Activated CD4-positive, CD25-positive, alpha-beta regulatory T cell treated with anti-CD3 and anti-CD28 coated beads, Interleukin-2, amount 50 U/mL, for 72 hours (primary cell): ENCODE measurements at places on chromosomes 7 and 10.

DNA sequence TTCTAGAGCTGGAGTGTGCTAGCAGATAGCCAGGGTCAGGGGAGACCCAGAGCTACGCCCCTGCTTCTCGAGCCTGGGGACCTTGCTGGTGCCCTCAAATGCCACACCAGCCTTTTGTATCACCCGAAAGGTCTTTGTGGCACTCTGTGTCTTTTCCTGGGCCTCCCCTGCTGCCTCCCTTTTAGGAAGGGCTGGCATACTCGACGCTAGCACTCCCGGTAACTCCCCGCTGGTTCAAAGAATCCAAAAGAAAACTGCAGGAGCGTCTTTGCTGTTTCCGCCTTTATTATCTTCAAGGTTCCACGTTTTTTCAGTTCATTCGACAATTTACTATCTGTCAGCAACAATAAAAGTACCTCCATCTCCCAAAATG lies 36.3 kb downstream of the CTBP2 start:
- no peak for DNase-seq

GRCh38 chr10:63666836-63667383 lies 145.7 kb downstream of the REEP3 start:
- no peak for DNase-seq

DNA sequence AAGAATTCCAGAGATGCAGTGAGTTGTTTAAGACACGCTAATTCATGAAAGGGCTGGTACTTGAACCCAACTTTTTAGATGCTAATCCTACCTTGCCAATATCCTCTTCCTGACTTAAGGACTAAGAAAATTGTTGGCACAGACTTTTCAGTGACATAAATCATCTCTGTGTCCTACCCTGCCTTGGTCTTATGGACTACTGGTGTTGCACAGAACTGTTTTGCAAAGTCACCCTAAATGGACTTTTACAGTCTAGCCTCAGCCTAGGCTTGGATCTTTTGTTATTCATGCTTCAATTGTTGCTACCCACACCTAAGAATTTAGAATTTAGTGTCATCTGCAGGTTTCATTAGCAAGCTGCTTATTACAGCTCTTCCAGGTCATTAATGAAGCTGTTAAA lies 112.7 kb downstream of the SORCS1 start:
- DNase-seq: no peak

GRCh38 chr7:2843711-2844152 lies 376 bp downstream of the GNA12 start:
- DNase-seq: peak; percentile 56

- no peak for DNase-seq
Observed at GRCh38 chr7:94095316-94096009, 91.3 kb upstream of the BET1 start.

- no peak for DNase-seq
Observed at GRCh38 chr7:105307163-105307672, 81.5 kb downstream of the SRPK2 start.

- DNase-seq: no peak
Observed at GRCh38 chr10:44706745-44707144, 204.4 kb upstream of the TMEM72 start.

DNA sequence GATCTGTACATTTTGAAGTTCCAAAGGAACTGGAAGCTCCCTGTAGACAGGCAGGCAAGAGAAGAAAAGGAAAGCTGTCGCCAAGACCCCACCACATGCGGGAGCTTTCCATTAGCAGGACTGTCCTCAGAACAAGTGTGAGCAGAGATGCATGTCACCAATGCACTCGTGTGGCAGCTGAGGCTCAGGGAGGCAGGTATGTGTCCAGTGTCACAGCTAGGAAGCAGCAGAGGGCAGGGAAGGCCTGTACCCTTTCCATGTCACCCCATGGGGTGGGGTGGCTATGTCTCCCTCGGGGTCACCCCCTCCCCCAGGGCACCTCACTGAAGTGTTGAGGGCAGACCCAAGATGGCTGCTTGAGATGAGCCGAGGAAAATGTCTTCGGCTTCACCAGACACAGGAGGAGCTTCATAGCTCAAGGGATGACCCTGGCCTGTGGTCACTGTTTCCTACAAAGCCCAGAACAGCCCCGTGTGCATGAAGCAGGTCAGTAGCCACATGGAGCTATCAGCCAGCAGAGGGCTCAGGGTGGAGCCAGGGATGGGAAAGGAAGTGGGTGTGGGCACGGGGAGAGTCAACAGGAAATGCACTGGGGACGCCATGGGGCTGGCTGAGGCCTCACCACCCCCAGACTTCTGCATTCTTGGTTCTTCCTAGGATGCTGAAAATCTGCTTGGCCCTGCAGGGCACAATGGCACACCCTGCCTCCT lies 96.6 kb downstream of the FAM53B start:
- DNase-seq: peak; percentile 55

GRCh38 chr10:73907841-73908517 lies 3.0 kb upstream of the PLAU start:
- no peak for DNase-seq

DNA sequence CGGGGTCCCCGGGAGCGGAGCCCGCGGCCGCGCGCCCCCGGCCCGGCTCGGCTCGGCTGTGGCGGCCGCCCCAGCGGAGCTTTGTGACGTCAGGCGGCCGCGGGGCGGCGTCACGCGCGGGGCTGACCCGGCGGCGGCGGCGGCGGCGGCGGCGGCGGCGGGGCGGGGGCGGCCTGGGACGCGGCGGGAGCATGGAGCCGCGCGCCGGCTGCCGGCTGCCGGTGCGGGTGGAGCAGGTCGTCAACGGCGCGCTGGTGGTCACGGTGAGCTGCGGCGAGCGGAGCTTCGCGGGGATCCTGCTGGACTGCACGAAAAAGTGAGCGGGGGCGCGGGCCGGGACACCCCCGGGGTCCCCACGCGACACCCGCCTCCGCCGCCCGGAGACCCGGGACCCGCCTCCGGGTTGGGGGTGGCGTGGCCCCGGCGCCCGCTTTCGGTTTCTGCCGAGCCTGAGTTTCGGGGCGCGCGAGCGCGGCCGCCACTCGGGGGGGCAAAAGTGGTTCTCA lies at the start of gene PWWP2B:
Gene PWWP2B (plus strand): TSS at position 165 of the 506 bp plus-strand sequence. CDS start 27 bp downstream, at position 192.
- peak; percentile 55 for DNase-seq

DNA sequence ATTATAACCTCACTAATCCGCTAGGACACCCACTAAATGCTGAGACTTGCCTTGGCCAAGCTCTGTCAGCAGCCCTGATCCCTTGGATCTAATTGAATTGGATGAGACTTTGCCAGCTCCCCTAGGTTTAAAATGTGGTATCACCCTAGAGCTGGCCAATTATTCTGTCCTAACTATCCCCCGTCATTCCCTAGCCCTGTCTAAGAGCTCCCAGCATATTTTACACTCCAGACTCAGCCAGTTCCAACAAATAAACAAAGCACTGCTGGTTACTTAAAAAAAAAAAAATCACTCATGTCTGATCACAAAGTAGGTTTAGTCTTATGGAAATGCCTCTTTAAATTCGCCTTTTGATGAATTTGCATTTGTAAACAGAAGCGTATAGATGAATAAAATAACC lies 147.9 kb upstream of the EGR2 start:
- DNase-seq: no peak

DNA sequence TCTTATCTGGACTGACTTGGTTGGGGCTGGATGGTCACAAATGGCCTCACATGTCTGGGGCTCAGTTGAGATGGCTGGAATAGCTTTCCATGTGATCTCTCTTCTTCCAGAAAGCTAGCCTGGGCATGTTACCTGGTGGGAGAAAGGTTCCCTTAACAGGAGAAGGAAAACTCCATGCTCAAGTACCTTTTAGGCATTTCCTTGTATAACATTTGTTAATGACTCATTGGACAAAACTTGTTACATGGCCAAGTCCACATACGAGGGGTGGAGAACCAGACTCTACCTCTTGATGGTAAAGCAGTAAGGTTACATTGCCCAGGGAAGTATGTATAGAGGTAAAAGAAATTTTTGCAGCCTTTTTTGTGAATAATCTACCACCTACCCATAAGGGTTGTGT lies 826.4 kb downstream of the LRMDA start:
- no peak for DNase-seq

DNA sequence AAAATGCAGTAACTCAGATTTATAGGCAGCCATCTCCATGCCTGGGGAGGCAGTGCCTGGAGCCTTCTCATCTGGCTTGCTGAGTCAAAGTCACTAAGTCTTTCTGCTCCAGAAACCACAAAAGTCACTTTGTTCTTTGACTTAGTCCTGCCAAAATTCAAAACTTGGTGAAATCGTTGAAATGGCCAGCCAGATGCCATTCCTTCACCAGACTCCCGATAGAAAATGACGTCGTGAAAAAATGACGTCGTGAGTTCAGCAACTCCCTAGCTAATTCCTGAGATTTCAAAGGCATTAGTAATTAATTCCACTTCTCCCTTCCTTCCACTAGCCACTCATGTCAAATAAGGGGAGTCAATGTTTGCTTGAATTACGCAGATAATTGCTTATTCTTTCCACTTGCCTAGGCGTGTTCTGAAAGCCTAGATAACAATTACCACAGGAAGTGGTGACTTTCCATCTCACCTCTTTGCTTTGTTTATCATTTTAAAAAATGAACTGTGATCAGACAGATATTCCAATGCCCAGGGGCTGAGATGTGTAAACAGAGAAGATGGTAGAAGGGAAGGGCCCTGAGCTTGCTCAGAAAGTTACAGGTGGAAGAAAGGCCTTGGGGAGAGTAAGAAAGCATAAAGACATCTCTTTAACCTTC lies 48.5 kb upstream of the OSBPL3 start:
- no peak for DNase-seq

GRCh38 chr7:100353685-100354330 lies 4.1 kb upstream of the PILRB start:
- DNase-seq: no peak

DNA sequence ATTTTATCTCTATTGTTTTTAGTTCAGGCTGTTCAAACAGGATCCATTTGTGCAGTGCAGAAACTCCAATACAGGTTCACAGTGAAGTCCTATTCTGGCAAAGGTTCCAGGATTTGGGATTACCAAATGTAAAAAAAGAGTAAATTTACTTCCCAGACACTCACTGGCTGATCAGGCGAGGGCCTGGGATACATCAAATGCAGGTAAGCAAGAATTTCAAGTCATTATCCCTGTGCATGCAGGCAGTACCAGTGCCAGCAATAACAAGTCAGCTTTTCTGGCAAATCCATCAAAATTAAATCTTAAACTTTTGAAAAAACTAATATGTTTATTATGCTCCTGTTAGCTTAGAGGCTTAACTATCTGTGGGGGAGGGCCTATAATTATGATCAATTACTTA lies 6.3 kb downstream of the CDK6 start:
- no peak for DNase-seq

DNA sequence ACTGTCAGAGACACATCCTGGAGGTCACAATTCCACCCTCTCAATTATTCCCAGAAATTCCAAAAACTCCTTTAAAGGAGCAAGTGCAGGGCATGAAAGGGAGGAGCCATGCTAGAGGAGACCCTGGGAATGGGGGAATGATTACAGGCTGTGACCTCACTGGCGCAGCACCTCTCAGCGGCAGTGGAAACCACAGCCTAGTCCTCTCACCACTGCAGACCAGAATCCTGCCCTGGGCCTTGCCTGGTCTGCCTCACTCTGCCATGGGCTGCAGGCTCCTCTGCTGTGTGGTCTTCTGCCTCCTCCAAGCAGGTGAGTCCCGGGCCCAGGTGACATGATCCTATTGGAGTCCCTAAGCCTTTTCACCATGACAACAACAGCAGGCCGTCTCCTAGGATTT lies 50.5 kb upstream of the PRSS58 start:
- no peak for DNase-seq

DNA sequence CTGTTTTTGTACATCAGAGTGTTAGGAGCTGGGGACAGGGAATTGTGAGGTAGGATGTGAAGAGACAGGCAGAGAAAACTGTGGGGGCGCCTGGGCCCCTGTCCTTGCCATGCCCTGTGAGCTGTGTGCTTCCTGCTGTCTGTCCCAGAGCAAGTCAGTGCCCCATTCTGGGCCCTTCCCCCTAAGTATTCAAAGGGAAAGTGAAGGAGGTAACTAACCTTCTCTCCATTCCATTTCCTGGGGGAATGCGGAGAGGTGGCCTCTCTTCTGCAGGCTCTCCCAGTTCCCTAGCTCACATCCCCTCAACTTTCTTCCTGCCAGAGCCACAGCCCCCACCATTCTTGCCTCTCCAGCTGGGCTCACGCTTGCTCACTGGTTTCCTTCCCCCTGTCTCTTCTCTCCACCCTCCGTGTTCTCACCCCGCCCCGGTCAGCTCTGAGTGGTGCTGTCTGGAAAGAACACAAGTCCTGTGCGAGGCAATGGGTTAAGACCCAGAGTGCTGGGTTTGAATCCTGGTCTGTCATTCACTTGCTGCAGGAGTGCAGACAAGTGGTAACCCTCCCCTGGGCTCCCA lies 9.7 kb upstream of the VSIR start:
- no peak for DNase-seq

DNA sequence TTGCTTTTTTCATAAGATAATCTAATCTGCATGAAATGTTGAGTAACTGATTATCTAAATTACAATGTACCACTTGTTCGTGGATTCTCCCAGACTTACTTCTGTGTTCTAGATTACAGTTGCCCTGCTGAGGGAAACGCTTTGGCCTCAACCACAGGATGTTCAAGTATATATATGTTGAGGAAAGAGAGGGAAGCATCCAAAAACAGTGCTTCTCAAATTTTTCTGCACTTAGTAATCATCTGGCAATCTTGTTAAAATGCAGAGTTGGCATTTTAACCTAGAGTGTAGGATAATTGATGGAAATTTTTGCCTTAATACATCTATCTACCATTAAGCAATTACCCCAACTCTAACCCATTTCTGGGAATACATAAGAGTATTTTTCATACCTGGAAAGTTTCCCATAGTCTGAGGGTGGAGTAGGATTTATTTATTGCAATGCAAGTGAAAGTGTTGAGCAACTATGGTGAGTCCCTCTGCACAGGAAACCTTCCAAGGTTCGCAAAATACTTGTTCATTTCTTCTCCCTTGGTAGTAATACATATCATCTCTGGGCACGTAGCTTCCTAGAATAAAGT lies 59.6 kb upstream of the C1GALT1 start:
- DNase-seq: no peak
